Nucleus accumbens (tissue), 56 donors: ENCODE measurements at places on chromosomes 2 and 18.

DNA sequence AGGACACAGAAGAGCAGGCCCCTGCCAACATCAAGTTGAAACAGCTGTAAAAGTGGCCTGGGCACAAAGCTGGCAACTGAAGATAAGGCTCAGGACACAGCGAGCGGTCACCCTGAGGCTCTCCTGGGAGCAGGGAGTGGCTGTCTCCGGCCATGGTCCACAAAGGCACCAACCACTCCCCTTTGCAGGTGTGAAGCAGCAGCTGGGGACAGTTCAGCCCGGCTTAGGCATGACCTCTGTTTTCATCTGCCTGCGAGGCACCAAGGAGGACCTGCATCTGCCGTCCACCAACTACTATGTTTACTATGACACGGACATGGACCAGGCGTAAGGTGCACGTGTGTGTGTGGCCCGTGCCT, 12.9 kb downstream of the TGOLN2 start:
- DNase-seq, result no peak

GRCh38 chr2:233714121-233714520, 1.4 kb downstream of the UGT1A5 start:
- DNase-seq, result no peak

DNA sequence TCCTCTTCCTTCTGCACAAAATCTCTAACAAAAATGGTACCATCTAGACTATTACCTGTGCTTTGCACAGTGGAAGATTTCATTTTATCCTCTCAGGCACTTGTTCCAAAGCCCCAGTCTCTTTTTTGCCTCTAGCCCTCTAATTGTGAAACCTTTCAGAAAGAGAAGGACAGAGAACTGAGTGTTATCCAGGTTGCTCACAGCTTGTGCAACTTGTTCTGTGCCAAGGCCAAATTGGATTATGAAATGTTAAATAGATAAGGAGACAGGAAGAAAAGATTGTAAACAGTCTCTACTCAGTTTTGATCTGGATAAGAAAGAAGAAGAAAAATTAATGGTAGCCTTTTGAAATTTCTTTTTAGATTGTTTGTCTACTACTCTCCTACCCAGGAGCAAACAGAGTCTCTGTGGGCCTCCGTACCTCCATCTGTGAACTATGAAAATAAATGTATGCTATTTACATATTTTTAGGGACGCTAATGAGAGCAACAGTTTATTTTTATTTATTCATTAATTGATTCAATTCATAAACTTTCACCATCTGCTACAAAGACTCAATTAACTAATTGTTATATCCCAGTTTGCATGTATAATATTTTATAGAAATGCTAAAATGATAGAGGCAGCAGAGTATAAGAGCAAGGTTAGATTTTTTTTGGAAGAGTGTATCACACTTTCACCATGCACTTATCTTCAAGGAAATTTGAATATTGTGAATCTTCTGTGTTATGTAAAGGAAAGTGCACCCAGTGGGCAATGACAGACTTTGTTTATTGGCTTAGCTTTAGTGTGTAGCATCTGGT, 339.0 kb upstream of the ETAA1 start:
- DNase-seq, result no peak

- no peak for DNase-seq
Observed at GRCh38 chr18:30712383-30712782, 330.2 kb downstream of the DSC3 start.

DNA sequence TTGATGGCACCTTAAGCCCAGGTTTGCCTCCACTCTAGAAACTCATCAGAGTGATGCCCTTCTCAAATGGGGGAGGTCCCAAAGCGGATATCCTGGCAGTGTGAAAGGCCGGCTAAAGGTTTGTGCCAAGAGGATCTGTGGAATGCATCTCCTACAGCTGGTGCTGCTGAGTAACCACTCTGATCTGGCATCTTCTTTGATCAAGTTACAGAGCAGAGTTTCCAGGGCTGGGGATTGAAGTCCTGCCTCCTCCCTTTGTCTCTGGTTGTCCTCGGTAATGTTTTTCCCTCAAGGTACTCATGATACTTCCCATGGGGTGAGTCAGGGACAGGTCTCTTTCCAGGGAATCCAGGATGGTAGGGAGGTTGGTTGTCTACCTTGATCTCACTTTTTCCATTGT, 24.6 kb downstream of the PRKRA start:
- no peak for DNase-seq
